ENCODE measurements at places on chromosomes 3 and 15.

DNA sequence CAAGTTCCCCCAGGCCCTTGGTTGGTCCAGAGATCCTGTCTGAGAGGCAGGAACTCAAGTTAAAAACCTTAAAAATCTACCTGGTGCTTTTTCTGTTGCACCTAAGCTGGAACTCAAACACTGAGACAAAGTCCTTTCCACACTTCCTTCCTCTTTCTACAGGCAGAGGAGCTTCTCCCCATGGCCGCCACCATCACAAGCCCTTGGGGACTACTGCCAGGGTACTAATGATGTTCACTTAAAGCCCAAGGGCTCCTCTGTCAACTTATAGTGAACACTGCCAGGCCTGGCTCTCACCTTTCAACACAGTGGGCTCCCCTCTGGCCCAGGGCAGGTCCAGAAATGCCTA is 26.0 kb downstream of the TM4SF18 start:
- no peak for DNase-seq

GRCh38 chr3:177855021-177855420 is 657.7 kb upstream of the TBL1XR1 start:
- no peak for DNase-seq

- peak; percentile 43 for DNase-seq
Measured at GRCh38 chr3:195106418-195106906, 164.5 kb downstream of the XXYLT1 start.

DNA sequence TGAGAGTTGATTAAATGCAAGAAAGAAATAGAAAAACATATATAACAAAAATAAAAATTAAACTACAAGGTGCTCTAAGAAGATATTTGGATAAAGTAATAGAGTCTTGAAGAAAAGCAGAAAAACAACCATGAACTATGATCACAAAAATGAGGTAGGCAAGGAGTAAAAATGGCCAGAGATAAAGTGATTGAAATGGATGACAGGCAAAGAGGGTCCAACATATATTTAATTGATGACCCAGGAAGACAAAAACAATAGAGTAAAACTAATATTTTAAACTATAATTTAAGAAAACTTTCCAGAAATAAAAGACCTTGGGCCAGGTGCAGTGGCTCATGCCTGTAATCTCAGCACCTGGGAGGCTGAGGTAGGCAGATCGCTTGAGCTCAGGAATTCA is 22.1 kb upstream of the WDR49 start:
- DNase-seq = no peak

- no peak for DNase-seq
Measured at GRCh38 chr15:98611808-98612207, 36.5 kb upstream of the IGF1R start.

DNA sequence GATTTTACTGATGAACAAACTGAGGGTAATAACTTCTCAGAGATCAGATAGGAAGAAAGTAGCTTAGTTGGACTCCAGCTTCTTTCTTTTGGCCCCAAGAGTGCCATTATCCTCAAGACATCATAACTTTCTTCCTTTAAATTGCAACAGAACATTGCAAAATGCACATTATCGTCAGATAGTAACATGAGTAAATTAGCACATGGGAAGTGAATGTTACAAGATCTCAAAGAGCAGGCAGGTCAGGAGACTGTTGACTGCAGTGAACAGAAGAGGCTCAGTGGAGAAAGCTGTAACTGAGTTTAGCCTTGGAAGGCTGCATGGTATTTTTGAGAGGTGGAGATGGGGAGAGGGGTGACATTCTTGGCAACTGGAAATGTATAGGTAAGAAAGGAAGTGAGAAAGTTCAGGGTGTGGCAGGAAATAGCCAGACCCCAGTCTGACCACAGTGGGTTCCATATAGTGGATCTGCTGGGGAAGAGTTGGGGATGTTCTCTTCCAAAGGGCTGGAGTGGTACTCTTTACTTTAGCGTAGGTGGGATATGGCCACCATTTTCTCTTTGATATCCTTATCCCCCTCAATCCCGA is 307.7 kb downstream of the RPLP1 start:
- no peak for DNase-seq

- no peak for DNase-seq
Measured at GRCh38 chr3:38603731-38604131, 45.8 kb downstream of the SCN5A start.

- peak; percentile 62 for DNase-seq
Measured at GRCh38 chr3:89171687-89172545, 64.5 kb downstream of the EPHA3 start.

GRCh38 chr3:19885468-19885867 is 48.5 kb downstream of the EFHB start:
- peak; percentile 32 for DNase-seq

GRCh38 chr3:141505166-141505565 is 18.3 kb downstream of the RASA2 start:
- DNase-seq = no peak

- DNase-seq = no peak
Measured at GRCh38 chr3:177150970-177151627, 46.2 kb downstream of the TBL1XR1 start.

DNA sequence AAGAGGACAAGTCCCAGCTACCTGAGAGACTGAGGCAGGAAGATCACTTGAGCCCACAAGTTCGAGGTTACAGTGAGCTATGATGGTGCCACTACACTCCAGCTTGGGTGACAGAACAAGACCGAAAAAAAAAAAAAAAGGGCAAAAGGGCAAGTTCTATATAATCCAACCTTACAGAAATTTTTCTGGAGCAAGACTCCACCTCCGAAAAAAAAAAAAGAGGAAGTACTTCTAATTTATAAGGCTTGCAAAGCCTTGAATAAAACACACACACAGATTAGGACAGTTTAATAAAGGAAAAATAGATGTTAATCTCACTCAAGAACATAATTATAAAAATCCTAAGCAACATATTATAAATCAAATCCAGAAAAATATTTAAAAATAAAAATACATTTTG is 14.4 kb upstream of the XYLB start:
- DNase-seq = no peak

- no peak for DNase-seq
Measured at GRCh38 chr3:124965413-124965812, 30.9 kb upstream of the MUC13 start.

GRCh38 chr3:108127301-108127988 is 36.6 kb upstream of the CD47 start:
- no peak for DNase-seq

- DNase-seq = no peak
Measured at GRCh38 chr15:38611228-38611627, 46.6 kb upstream of the RASGRP1 start.

DNA sequence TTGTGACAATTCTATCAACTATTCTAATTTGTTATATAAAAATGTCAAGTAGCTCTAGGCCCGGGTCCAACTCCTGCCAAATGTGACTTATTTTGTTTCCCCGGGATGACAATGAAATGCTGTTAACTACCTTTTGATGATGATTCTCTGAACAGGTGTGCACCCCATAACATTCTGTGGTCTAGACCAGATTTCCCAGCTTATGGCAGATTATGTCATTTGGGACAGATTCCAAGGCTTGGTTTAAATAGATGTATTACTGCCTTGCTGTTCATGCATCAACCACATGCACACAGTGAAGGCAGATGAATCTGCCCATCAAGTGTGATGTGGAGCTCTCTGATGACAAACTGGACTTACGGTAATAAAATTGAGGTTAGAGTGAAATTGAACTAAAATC is 150.5 kb downstream of the MECOM start:
- no peak for DNase-seq

GRCh38 chr3:48268381-48268935 is 27.6 kb downstream of the ZNF589 start:
- DNase-seq = no peak

DNA sequence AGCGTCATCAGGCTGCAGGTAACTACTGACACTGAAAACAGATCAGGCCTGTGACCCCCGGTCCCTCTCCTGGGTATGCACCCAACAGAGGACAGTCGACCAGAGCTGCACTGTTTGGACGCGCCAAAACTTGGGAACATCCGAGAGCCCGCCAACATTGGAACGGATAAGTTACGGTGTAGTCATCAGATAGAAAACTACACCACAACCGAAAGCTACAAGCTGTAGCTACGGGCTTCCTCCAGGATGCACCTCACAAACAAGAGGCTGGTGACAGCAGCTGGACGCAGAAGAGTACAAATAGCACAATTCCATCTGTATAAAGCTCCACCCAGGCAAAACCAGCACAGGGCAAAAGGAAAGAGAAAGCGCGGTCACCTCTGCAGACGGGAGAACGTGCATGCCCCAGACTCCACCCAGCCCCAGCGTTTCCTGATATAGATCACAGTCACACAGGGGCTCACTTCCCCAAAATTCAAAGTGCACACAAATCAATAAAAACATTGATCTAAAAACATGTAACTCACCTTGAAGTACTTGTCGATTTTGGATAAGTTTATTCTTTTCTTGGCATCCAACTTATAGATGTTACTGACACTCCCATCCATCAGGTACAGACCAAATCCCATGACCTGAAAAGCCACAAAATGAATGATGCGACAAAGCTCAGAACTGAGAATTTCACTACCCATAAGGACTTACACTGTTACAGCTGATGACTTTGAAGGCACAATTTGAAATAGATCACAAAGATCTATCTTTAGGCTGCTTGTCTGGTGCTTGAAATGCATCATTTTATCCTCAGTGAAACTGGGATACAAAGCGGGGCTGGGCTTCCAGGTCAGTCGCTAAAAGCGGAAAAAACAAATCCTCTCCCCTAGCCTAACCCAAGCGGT is 43.3 kb downstream of the CYFIP1 start:
- no peak for DNase-seq

DNA sequence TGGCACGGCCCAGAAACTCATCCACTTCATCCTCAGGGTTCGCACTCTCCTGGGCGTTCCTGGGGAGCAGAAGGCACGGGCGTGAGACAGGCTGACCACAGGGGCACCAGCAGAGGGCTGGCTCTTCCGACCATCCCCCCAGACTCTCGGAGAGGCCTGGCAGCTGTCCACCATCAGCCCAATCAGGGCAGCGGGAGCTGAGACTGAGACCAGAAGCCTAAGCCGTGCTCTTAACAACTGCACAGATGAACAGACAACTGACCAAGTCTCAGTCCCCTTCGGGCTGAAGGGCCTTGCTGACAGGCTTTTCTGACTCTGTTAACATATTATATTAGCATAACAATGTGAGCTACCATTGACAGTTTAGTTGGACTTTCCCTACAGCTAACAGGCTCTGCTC is 118.0 kb downstream of the SEC22A start:
- DNase-seq = peak; percentile 65

DNA sequence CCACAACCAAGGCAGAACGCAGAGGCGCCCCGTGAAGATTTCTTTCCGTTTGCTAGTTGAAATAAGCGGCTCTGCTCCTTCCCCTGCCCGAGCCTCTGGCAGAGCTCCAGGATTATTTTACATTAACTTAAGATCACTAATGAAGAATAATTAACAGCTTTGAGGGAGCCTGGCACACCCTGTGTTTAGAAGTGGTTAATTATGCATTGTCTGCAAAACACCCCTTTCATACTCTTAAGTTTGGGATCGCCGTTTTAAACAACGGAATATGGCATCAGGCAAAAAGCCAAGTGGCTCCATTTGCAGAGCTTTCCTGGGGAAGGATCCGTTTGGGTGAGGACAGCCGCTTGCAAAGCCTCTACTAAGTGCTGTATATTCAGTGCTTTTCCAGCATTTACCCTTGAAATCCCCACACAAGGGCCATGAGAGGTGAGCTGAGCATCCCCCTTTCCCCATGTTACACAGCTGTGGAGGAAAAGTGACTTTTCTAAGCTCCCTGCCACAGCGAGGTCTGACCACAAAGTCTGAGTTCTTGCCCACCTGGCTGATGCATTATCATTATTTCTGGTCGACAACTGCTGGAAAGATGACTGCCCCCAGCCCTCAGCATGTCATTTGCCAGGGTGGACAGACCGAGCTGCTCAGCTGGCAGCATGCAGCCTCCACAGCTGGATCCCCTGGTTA is 33.9 kb downstream of the IQSEC1 start:
- no peak for DNase-seq

DNA sequence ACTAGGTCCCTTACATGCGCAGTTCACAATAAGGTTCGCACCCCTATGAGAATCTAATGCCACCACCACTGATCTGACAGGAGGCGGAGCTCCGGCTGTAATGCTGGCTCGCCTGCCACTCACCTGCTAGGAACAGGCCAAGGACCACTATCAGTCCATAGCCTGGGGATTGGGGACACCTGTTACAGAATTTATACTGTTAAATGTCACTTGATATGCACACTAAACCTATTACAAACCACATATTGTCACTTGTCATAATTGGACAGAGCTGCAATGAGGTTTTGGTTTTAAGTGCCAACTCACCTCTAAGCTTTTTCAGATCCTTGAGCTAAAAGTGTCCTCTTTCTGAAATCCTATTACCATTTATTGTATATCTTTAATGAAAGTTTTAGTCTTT is 507.9 kb upstream of the TPRG1 start:
- DNase-seq = no peak

DNA sequence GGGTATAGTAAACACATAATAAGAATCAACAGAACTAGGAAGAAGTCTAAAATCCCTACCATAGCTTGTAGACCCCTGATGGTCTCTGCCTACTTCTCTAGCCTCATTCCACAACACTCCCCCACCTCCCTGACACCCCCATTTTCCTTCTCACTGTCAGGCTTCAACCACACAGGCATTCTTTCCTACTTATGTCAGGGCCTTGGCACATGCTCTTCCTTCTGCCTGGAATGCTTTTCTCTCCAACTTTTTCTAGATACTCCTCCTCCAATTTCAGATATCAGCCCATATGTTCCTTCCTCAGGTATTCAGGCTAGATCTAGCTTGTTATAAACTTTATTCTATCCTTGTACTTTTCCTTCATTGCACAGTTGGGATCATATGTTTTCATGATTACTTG is 106.0 kb upstream of the MRPL3 start:
- no peak for DNase-seq

DNA sequence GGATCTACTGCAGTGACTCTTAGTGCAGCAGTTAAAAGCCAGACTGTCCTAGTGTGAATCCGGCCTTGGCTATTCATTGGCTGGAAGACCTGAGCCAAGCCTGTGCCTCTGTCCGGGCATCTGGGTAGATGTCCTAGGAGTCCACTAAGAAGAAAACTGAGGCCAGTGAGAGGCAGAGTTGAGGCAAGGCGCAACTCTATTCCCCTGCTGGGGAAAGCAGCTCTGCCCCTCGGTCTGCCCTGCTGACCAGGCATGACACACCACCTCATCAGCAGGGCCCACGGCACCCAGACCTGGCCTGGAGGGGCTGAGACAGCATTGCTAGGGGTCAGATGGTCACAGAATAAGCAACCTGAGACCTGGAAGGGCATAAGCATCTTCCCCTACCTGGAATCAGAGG is 46.7 kb upstream of the ABHD2 start:
- peak; percentile 7 for DNase-seq

GRCh38 chr3:125589547-125590122 is 5.7 kb downstream of the OSBPL11 start:
- DNase-seq = no peak
